ENCODE measurements at places on chromosomes 12 and 14. TPM values are rescaled to one million over a fixed set of nuclear protein-coding genes. Genes with fewer than 3 reads are reported as not detected.
A peak's percentile ranks its signal among the peaks of the same experiment; 100 is the strongest.

- no peak overlapping the region for H3K4me3 ChIP-seq
- H3K36me3 ChIP-seq = no peaks in the 10 kb centered on the region
- no peak overlapping the region for H3K27ac ChIP-seq
- no peak for DNase-seq
Measured at GRCh38 chr14:101031186-101031585, 127.7 kb upstream of the RTL1 start.

Gene GNB3
- 0.26 TPM for total RNA-seq

GRCh38 chr12:21715386-21715785 is 57.7 kb upstream of the LDHB start:
- H3K4me1 ChIP-seq = no peaks in the 10 kb centered on the region
- H3K27me3 ChIP-seq = peaks cover 30% of the 10 kb centered on the region
- H3K27ac ChIP-seq = no peak overlapping the region
- DNase-seq = no peak
- H3K4me3 ChIP-seq = no peak overlapping the region
- no peaks in the 10 kb centered on the region for H3K36me3 ChIP-seq

Gene GNG2
- 208 TPM for total RNA-seq

- no peaks in the 10 kb centered on the region for H3K4me1 ChIP-seq
- peaks cover 6% of the 10 kb centered on the region for H3K36me3 ChIP-seq
Measured at GRCh38 chr14:93892923-93893558, 34.1 kb upstream of the FAM181A start.

DNA sequence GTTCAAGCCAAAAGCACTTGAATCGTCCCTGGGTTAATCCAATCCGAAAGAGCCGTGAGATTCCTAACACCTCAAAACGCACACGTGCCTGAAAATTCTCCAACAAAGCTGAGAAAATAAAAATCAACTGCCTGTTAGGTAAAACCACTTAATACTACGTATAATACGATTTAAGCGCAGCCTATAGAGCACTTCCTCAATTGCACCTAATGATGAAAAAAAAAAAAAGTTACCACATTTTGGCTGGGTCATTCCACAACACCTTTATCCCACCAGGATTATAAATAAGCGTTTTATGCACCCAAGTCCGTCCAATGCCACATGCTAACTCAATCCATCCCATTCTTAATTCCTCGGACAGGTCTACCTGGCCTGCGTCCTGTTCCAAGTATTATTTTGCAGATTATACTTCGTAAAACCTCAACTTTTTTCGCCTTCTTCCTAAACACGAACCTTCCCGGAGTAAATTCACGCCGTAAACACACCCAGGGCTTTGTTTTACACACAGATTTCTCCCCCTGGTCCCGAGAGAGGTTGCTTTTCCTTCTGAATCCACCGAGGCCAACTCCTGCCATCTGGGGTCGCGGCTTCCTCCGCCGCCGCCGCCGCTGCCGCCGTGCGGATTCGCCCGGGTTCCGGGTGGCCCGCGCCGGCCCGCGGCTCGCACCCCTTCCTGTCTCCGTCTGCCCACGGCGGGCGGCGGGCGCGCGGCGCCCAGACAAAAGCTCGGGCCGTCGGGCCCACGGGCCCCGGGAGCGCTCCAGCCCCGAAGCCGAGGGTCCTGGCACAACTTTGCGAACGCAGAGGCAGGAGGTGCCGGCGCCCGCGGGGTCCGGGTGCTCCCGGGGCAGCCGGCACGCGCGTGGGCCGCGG is 66.2 kb downstream of the RNF34 start:
- H3K36me3 ChIP-seq = no peaks in the 10 kb centered on the region
- peak; percentile 39 for DNase-seq
- peaks cover 25% of the 10 kb centered on the region for H3K4me1 ChIP-seq

Gene BORCS5
- 35.0 TPM for total RNA-seq

DNA sequence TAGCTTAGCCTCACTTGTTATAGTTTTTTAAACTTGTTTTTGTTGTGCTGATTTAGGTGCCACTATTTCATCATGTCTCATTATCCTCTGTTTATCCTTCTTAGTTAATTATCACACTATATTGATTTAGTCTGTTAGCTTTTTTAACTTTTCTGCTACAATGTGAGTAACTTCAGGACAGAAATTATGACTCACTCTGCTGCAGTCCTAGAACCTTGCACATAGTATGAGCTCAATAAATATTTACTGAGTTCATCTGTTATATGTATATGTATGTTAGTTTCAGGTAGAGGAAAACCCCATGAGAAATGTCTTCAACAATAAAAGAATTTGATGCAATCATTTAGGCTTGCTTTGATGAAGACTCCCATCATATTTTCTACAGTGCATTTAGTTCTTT is 224.3 kb upstream of the NAV3 start:
- no peaks in the 10 kb centered on the region for H3K27me3 ChIP-seq
- no peaks in the 10 kb centered on the region for H3K36me3 ChIP-seq
- DNase-seq = no peak
- no peaks in the 10 kb centered on the region for H3K4me1 ChIP-seq
- no peak overlapping the region for H3K27ac ChIP-seq

- DNase-seq = no peak
- no peaks in the 10 kb centered on the region for H3K4me1 ChIP-seq
- H3K27ac ChIP-seq = no peak overlapping the region
- peaks cover 2% of the 10 kb centered on the region for H3K27me3 ChIP-seq
- H3K4me3 ChIP-seq = no peak overlapping the region
Measured at GRCh38 chr12:45681465-45681864, 48.0 kb upstream of the ARID2 start.

DNA sequence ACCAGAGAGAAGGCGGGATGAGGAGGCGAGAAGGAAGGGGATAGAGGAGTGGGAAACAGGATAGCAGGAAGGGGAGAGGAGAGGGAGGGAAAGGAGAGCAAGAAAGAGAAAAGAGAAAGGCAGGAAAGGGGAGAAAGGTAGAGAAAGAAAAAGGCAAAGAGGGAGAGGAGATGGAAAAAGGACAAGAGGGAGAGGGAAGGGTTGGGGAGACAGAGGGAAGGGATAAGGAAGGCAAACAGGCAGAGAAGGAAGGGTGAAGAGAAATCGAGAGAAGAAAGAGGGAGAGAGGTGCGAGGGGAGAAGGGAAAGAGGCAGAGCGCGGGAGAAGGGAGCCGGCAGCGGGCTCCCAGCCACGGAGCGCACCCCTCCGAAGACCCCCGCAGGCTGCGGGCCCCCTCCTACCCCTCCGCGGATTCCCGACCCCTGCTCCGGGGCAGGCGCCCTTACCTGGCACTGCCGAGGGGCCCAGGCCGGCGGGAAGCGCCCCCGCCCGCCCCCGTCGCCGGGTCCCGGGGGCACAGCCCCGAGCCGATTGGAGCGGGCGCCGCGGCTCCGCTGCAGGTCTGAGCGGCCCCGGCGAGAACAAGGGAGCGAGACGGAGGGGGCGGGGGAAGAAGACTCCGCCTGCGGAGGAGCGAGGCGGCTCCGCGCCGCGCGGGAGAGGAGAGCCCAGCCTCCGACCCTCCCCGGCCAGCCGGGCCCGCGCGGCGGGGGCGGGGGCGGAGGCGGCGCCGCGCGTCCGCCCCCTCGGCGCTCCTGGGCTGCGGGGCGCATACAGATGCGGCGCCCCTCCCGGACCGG is at the start of gene CDH24:
Gene CDH24, minus strand, starts transcription at position 565 of the 801 bp plus-strand sequence. CDS start 1,787 bp downstream, outside the sequence.
- H3K36me3 ChIP-seq = peaks cover 5% of the 10 kb centered on the region
- peaks cover 23% of the 10 kb centered on the region for H3K4me1 ChIP-seq
- H3K27me3 ChIP-seq = no peaks in the 10 kb centered on the region
- peak within 1 kb of the TSS; percentile 96 for H3K4me3 ChIP-seq
- H3K27ac ChIP-seq = peak within 1 kb of the TSS; percentile 79

GRCh38 chr12:122845041-122845864 is 10.0 kb downstream of the HIP1R start:
- H3K4me1 ChIP-seq = peaks cover 10% of the 10 kb centered on the region
- H3K4me3 ChIP-seq = no peak overlapping the region
- H3K36me3 ChIP-seq = no peaks in the 10 kb centered on the region

Gene ABCC9
- total RNA-seq = not detected

DNA sequence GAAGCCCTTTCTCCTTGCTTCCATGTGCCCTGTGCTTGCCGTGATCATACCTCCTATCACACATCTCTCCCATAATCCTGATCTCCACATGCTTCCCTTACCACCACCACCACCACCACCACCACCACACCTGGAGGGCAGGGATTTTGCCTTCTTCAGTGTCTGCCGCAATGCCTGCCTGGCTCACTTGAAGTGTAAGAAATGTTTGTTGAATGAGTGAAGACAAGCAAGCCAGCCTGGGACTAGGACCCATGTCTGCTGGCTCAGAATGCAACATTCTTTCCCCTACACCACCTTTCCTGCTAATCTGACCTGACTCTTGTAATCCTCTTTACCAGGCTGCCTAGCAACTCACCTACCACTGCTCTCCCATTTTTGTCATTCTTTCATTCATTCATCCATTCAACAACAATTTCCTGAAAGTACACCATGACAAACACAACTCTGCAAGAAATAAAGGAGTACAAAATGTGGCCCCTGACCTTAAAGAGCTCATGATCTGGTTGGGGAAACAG is 3.5 kb upstream of the NID2 start:
- peaks cover 8% of the 10 kb centered on the region for H3K36me3 ChIP-seq
- H3K27ac ChIP-seq = no peak overlapping the region
- no peak for DNase-seq
- H3K4me3 ChIP-seq = no peak overlapping the region

Data from T-helper 17 cell (primary cell).